GM12878 (cell line): ENCODE measurements at places on chromosomes 4 and X. TPM values are rescaled to one million over a fixed set of nuclear protein-coding genes. Genes with fewer than 3 reads are reported as not detected.

The VCX3A gene
- total RNA-seq: not detected in 2 replicates

The DUSP9 gene
- 0.08 and 0.10 TPM in 2 replicates for total RNA-seq

- DNase-seq: no peak
- H3K27ac ChIP-seq: no peak overlapping the region
- H3K4me3 ChIP-seq: no peak overlapping the region
Observed at GRCh38 chrX:77061545-77061944, 385.6 kb upstream of the FGF16 start.

The FAM114A1 gene
- total RNA-seq: 5.0 and 5.4 TPM in 2 replicates

- H3K4me1 ChIP-seq: 0 out of 2 replicates have a peak, but pooled peaks cover 3% of the 10 kb centered on the region
- H3K27ac ChIP-seq: no peak overlapping the region
- DNase-seq: peak; percentile 3
- no peak overlapping the region for H3K4me3 ChIP-seq
- H3K36me3 ChIP-seq: no peaks in the 10 kb centered on the region
Observed at GRCh38 chrX:153214934-153215333, 35.9 kb downstream of the MAGEA1 start.

The TLL1 gene
- total RNA-seq: 0.05 and 0.11 TPM in 2 replicates

GRCh38 chr4:1199556-1200331 is 27.4 kb upstream of the SPON2 start:
- H3K27me3 ChIP-seq: no peaks in the 10 kb centered on the region
- H3K36me3 ChIP-seq: no peaks in the 10 kb centered on the region
- DNase-seq: no peak
- H3K4me1 ChIP-seq: peaks cover 38% of the 10 kb centered on the region
- H3K27ac ChIP-seq: peak overlapping the region; percentile 77; the same call in 1 of the 2 replicates

The HMGB3 gene
- 48.5 and 56.4 TPM in 2 replicates for total RNA-seq

DNA sequence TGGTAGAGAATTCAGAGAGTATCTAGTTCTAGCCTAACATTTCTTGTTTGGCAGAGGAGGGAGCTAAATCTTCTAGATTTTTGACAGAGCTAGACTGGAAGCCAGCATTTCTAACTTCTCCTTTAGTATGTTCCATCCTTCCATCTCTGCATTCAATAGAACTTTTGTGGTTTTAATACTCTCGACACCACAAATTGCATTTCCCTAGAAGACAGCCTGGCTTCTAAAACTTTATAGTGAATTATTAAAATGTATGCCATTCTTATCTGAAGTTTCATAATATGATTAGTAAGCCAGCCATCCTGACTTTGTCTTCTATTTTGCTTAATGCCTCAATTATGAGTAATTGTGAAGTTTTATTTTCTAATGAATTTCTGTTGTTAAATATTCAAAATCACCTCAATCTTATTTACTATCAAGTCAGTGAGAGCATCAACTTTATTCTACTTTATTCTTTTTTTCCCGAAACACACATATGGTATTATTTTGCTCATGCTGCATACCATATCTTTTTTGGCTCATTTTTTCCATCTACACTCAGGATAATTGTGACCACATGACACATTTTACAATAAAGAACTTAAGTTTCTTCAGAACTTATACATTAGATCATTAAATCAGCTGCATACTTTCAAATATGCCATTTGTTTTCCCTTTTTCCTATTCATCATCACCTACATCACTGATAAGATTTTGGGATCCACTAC is 30.2 kb downstream of the EDNRA start:
- H3K4me1 ChIP-seq: no peaks in the 10 kb centered on the region
- DNase-seq: no peak
- H3K27me3 ChIP-seq: peaks cover 2% of the 10 kb centered on the region; the same call in 1 of the 2 replicates
- H3K27ac ChIP-seq: no peak overlapping the region
- no peak overlapping the region for H3K4me3 ChIP-seq
- H3K36me3 ChIP-seq: no peaks in the 10 kb centered on the region

DNA sequence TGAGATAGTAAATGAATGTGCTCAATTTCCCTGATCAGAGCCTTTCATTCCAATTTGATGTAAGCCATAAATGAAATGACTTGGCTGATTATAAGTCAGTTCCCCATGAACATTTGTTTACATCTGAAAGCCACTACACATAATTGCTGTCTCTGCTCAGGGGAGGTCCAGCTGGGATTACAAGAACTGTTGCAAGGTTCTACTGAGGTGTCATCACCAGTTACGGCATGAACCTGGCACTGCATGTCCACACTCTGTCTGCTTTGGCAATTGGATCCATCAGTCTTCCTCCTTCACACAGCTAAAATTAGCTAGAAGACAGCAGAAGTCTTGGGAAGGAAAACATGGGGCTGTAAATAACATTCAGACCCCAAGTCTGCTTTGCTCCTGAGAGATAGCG is 12.8 kb upstream of the MBNL3 start:
- no peak for DNase-seq
- H3K27ac ChIP-seq: no peak overlapping the region
- no peak overlapping the region for H3K4me3 ChIP-seq
- H3K27me3 ChIP-seq: no peaks in the 10 kb centered on the region; the same call in 1 of the 2 replicates
- H3K4me1 ChIP-seq: no peaks in the 10 kb centered on the region
- no peaks in the 10 kb centered on the region for H3K36me3 ChIP-seq

- no peaks in the 10 kb centered on the region for H3K36me3 ChIP-seq
- no peak overlapping the region for H3K4me3 ChIP-seq
- H3K27me3 ChIP-seq: no peaks in the 10 kb centered on the region
- no peaks in the 10 kb centered on the region for H3K4me1 ChIP-seq
Observed at GRCh38 chrX:45479196-45479834, 278.6 kb upstream of the DIPK2B start.

GRCh38 chr4:105896461-105896942 is 1.2 kb downstream of the NPNT start:
- peak overlapping the region; percentile 75 for H3K4me3 ChIP-seq
- H3K36me3 ChIP-seq: no peaks in the 10 kb centered on the region
- H3K4me1 ChIP-seq: peaks cover 10% of the 10 kb centered on the region
- DNase-seq: no peak
- H3K27me3 ChIP-seq: peaks cover 3% of the 10 kb centered on the region

- H3K27me3 ChIP-seq: no peaks in the 10 kb centered on the region
- H3K4me3 ChIP-seq: no peak overlapping the region
- H3K36me3 ChIP-seq: no peaks in the 10 kb centered on the region
- no peaks in the 10 kb centered on the region for H3K4me1 ChIP-seq
Observed at GRCh38 chr4:92501456-92501855, 197.7 kb downstream of the GRID2 start.

The SSX1 gene
- 0.15 TPM in 1 of 2 replicates, not detected in the other for total RNA-seq

The GABRA4 gene
- 1.1 and 1.4 TPM in 2 replicates for total RNA-seq

DNA sequence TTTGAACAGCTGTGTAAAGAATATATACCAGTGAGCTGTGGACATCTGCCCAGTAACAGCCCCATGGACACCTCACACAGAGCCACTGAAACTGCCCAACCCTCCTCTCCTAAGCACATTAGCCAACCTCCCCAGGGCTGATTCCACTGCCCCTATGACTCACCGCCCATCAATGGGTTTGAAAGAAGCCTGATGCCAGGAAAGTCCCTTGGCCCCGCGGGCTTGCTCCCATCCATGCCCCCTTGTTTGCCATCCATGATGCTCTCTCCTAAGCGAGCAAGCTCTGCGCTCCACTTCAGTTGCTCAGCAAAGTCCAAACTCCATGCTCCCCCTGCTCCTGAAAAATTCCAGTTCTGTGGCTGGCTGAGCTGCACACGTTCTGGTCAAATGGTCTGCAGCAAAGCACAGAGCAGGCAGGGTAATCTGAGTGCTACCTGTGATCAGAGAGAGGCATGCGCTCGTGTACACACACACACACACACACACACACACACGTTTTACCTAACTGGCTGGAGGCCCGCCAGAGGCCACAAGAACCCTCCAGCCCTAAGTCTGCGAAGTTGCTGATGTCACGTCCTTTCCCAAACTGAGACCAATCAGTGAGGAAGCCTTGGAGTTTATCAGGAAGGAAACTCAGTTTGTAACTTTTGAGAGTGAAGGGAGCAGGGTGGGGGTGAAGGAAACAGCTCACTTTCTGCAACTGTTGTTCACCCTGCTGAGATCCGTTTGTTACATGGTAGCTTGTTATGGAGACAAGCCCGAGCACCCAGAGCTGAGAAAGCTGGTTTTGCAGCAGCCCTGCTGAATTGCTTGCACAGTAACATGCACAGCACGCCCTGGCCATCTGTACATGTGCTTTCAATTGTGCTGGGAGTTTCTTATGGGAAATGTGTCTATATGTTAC is at the start of gene ASB9:
Gene ASB9 (minus strand): TSS at position 466 of the 904 bp plus-strand sequence. CDS start 209 bp downstream, at position 257.
- H3K27ac ChIP-seq: no peak within 1 kb of the TSS
- H3K36me3 ChIP-seq: no peaks in the 10 kb centered on the region
- H3K4me3 ChIP-seq: no peak within 1 kb of the TSS
- no peaks in the 10 kb centered on the region for H3K27me3 ChIP-seq

GRCh38 chr4:159855731-159856130 is 752.9 kb downstream of the RAPGEF2 start:
- no peaks in the 10 kb centered on the region for H3K4me1 ChIP-seq
- no peak overlapping the region for H3K4me3 ChIP-seq
- no peaks in the 10 kb centered on the region for H3K36me3 ChIP-seq
- no peak overlapping the region for H3K27ac ChIP-seq

DNA sequence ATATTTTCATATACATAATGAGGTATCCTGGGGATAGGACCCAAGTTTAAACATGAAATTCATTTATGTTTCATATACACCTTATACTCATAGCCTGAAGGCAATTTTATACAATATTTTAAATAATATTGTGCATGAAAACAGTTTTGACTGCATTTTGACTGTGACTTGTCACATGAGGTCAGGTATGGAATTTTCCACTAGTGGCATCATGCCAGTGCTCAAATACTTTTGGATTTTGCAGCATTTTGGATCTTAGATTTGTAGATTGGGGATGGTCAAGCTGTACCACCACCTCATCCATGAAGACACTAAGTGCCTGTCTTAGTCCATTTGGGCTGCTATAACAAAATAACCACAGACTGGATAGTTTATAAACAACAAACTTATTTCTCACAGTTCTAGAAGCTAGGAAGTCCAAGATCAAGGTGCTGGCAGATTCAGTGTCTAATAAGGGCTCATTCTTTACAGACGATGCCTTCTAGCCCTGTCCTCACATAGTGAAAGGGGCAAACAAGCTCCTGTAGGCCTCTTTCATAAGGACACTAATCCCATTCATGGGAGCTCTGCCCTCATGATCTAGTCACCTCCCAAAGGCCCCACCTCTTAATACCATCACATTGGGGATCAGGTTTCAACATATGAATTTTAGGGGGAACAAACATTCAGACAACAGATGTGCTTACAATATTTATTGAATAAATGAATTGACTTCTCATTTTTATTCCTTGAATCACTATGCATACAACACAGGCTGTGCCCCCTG is 9.4 kb downstream of the NUDT6 start:
- no peaks in the 10 kb centered on the region for H3K27me3 ChIP-seq
- H3K27ac ChIP-seq: no peak overlapping the region
- H3K4me3 ChIP-seq: no peak overlapping the region
- no peak for DNase-seq

DNA sequence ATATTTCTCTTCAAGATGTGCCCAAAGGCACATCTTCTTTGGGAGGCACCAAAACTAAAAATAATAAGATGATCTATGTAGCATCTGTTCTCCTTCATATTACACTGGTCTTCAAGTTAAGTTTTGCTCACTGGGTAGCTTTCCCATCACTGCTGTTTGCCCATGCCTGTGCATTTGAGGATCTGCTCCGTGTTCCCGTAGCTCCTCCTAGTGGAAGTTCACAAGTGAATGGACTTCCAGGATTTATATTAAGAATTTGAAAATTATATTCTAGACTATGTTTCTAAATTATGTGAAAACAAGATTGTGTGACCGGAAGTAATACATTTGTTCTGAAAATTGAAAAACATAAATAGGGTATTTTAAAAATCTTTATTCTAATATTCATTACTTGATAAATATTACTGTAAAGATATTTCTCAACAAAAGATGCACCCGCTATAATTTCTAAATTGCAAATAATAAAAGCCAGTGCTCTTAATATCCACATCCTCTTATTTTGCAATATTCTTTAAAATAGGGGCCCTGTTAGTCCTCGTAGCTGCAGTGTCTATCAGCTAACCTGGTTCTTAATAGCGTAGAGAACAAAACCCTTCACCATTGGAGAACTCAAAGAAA is 147.7 kb downstream of the RBM46 start:
- H3K4me1 ChIP-seq: no peaks in the 10 kb centered on the region
- no peak overlapping the region for H3K27ac ChIP-seq
- no peaks in the 10 kb centered on the region for H3K36me3 ChIP-seq
- H3K27me3 ChIP-seq: no peaks in the 10 kb centered on the region
- H3K4me3 ChIP-seq: no peak overlapping the region
- DNase-seq: no peak
